Stimulated activated CD8-positive, alpha-beta memory T cell treated with anti-CD3 and anti-CD28 coated beads, Interleukin-4, amount 100 ng/mL, for 4 hours (primary cell): ENCODE measurements at places on chromosomes 2 and 18.

DNA sequence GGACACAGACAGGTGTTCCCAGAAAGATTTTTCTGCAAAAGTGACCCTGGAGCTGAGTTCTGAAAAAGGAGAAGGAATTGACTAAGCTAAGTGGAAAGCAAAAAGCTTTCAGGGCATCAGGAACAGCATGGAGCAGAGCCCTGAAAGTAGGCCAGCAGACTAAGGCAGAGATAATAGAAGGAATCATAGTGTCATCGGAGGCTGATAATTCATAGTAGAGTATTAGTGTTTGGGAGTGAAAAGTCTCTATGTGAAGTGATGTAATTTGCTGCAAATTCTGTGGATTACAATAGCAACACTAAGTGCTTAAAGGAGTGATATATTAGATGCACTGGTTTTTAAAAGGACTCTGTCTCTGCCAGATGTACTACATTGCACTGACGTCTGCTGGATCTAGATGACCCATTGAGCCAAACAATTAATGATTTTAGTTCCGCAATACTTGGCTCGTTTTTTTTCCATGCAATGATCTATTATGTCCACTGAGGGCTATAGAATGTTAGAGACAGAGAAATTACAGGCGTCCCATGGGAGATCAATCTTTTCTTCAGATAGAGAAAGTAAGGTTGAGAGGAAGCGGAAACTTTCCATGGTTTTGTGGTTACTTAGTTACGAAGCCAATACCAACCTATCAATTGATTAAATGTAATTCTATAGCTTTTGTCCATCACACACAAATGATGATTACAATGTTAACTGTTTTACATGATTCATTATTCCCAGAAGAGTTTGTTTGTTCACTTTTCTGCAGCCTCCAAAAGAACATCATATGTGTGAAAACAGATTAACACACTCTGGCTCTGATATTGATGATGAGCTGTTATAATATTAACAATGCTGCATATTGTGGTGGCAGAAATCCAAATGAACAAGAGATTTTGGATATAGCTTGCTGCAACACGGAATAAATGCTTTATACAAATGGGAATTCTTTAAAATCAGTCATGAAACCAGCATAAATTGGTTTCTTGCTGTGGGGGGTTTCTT lies 143.7 kb downstream of the MC4R start:
- no peak for DNase-seq

DNA sequence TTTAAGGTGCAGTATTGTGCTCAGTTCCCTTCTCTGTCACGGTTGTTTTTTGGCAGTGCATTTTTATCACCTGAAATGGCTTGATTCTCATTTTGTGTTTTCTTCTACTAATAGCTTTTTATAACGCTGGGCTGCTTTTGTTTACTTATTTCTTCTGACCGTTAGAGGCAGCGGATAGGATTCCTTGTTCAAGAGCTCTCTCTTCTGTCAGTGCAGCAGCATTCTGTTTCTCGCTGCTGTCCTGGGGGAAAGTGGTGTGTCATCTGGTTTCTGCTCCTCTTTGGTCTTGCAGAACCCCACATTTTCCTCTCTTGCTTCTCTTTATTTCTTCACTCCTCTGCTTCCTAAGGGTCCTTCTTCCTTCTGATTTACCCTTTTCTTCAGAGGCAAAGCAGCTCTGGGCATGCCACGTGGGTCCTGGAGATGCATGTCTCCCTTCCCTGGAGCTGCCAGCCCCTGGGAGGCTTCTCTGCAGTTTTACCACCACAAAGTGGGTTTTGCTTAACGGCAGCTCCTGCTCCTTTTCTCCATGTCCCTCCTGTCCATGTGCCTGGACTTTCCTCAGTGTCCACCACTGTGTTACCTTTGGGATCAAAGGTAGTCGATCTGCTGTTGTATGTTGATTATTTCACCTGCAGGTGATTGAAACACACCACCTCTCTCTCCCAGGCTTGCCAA lies 47.3 kb upstream of the SNTG2 start:
- DNase-seq, result no peak

- no peak for DNase-seq
These were observed 1091.5 kb upstream of the GYPC start for GRCh38 chr2:125564471-125564870.

GRCh38 chr2:151007365-151007764 lies 254.3 kb downstream of the RBM43 start:
- no peak for DNase-seq

- no peak for DNase-seq
These were observed 1057.5 kb upstream of the FAM98A start for GRCh38 chr2:34656632-34657031.

DNA sequence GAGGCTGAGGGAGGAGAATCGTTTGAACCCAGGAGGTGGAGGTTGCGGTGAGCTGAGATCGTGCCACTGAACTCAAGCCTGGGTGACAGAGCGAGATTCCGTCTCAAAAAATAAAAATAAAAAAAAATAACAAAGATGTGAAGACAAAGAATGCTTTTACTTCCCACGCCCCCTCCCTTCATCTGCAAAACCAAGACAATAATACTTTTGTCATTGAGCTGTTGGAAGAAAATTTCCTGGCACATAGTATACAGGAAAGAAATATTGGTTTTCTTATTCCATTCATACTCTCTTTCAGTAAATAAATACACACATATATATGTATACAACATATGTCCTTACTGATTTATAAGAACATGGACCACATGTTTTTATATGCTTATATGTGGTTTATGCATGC lies 12.2 kb downstream of the GREB1 start:
- no peak for DNase-seq

- DNase-seq, result no peak
These were observed 343.1 kb downstream of the CELF4 start for GRCh38 chr18:37222354-37222998.

GRCh38 chr18:22219568-22220355 lies 50.4 kb downstream of the GATA6 start:
- DNase-seq, result no peak

GRCh38 chr2:84849271-84849952 lies 31.5 kb downstream of the TRABD2A start:
- no peak for DNase-seq

- no peak for DNase-seq
These were observed 158.7 kb upstream of the NCKAP5 start for GRCh38 chr2:133726973-133727372.

GRCh38 chr18:48872234-48873145 lies 78.3 kb downstream of the SMAD7 start:
- no peak for DNase-seq

- DNase-seq, result no peak
These were observed 30.7 kb downstream of the ATP8B1 start for GRCh38 chr18:57772387-57772799.
